A673 (cell line): ENCODE measurements at places on chromosomes 4 and X.

- H3K27me3 ChIP-seq: no peaks in the 10 kb centered on the region
- H3K4me1 ChIP-seq: no peaks in the 10 kb centered on the region
- no peak for DNase-seq
- H3K36me3 ChIP-seq: no peaks in the 10 kb centered on the region
- H3K4me3 ChIP-seq: no peak overlapping the region
- H3K27ac ChIP-seq: no peak overlapping the region
Measured at GRCh38 chr4:156132196-156132595, 178.5 kb upstream of the CTSO start.

GRCh38 chr4:23937173-23937572 lies 47.3 kb upstream of the PPARGC1A start:
- no peaks in the 10 kb centered on the region for H3K4me1 ChIP-seq
- no peak overlapping the region for H3K27ac ChIP-seq
- H3K36me3 ChIP-seq: no peaks in the 10 kb centered on the region

- H3K36me3 ChIP-seq: no peaks in the 10 kb centered on the region
- H3K27ac ChIP-seq: no peak overlapping the region
- H3K4me1 ChIP-seq: no peaks in the 10 kb centered on the region
- no peak overlapping the region for H3K4me3 ChIP-seq
- no peak for DNase-seq
- H3K27me3 ChIP-seq: no peaks in the 10 kb centered on the region
Measured at GRCh38 chrX:129651756-129652564, 2.8 kb downstream of the APLN start.

DNA sequence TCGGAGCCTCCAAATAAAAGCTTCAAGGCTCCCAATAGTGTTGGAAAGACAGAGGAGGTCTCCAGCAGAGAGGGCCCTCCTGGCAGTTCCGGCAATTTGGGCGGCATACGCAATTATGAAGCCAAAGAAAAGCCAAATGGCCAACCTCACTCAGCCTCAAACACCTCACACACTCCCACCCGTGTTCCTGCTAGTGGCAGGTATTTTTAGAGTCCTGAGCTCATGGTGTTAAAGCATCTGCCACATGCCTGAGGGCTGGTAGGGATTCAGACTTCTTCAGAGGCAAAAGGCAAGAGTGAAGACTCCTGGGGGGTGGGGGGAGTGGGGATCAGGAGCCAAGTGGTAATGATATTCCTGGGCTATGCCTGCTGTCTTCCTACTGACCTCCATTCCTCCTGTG lies 7.4 kb downstream of the RAB33A start:
- H3K36me3 ChIP-seq: no peaks in the 10 kb centered on the region
- H3K27me3 ChIP-seq: no peaks in the 10 kb centered on the region
- H3K4me1 ChIP-seq: peaks cover 3% of the 10 kb centered on the region
- H3K4me3 ChIP-seq: no peak overlapping the region
- H3K27ac ChIP-seq: peak overlapping the region; percentile 7
- DNase-seq: peak; percentile 38

DNA sequence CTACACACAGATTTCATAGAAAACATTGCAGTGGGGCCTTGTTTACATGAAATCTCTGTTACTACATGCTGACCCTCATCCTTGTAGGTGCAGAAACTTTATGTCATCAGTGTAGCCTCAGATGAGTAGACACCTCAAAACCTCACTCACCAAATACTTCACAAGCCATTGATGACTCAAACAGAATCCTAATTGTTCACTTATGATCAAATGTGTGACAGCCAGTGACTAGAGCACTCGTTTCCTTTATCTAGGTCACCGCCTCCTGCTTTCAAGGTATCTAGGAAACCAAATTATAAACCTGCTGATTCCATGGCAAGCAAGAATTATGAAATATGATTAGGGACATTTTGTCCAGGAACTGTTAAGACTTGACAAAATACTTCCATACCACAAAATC lies 255.8 kb upstream of the GPRIN3 start:
- no peaks in the 10 kb centered on the region for H3K36me3 ChIP-seq
- H3K27me3 ChIP-seq: no peaks in the 10 kb centered on the region
- DNase-seq: no peak
- H3K4me1 ChIP-seq: no peaks in the 10 kb centered on the region

DNA sequence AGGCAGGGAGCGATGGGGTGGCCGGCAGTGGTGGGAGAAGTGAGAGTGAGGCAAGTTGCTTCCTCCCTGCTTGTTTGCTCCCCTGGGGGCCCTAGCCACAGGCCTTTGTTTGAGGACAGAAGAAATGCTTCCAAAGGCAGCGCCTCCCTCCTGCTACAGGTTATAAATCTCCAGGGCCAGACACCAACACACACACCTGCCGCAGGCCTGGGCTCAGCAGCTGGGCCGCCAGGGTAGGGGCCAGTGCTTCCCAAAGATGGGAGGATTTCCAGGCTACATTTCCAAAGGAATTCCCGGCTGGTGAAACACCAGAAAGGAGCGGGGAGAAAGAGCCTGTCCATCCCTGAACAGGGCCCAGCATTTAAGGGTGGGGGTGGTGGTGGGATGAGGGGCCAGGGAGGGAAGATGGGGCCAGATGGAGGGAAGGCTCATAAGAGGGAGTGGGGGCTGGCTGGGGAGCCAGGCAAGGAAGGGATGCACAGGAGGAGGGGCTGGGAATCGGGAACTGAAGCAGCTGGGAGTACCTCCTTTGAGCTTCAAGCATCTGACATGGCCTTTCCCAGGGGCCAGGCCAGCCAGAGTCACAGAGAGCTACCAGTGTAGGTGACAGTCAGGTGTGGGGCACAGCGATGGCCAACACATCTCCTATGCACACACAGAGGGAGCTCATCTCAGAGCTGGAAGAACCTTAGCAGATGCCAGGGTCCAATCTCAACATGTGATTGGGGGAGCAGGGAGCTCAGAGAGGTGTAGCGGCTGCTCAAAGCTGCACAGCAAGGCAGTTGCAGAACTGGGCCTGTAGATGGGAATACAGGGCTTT lies 143.9 kb downstream of the PJA1 start:
- no peak overlapping the region for H3K27ac ChIP-seq
- H3K36me3 ChIP-seq: no peaks in the 10 kb centered on the region
- H3K4me3 ChIP-seq: no peak overlapping the region
- H3K27me3 ChIP-seq: no peaks in the 10 kb centered on the region
- no peak for DNase-seq

DNA sequence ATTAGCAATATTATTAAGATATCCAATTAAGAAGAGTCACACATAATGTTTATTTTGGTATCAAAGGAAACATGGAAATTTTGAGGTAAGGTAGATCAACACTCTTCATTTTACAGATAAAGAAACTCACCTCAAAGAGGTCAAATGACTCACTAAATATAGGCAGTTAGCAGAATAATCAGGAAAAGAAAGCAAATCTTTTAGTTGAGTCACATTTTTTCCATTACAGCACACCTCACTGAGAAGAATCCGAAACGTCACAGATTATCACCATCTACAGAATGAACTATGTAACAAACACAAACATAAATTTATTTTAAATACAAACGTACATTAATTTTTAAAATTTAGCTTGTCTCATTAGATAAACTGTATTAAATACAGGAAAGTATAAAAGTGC lies 70.1 kb downstream of the TMEM47 start:
- DNase-seq: no peak
- peaks cover 21% of the 10 kb centered on the region for H3K4me1 ChIP-seq
- H3K27me3 ChIP-seq: no peaks in the 10 kb centered on the region
- H3K27ac ChIP-seq: peak overlapping the region; percentile 85
- H3K4me3 ChIP-seq: no peak overlapping the region
- H3K36me3 ChIP-seq: no peaks in the 10 kb centered on the region

DNA sequence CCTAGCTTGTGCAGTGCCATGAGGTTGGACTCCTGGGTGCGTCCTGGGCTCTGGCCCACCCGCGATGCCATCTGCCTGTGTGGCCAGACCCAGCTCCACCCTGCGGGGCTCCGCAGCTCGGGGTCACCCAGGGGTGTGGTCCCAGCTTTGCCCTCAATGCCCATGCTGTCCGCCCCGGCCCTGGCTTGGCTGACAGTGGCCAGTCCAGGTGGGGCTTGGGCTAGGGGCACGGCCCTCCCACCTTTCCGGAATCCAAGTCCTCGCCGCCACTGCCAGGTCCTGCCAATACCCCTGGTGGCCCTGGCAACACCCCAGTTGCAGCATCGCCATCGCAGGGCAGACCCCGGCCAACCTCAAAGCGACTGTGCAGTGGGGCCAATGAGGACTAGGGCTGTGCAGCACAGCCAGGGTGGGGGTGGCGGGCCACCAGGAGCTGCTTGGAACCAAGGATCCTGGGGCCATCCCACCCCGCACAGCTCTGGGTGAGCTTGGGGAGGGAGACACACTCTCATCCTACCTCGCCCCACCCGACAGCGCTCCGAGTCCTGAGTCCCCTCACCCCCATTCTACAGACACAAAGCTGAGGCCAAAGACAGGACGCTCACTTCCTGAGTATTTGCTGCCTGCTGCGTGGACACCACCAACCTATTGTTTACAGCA lies 80.9 kb downstream of the ZNF718 start:
- H3K27me3 ChIP-seq: no peaks in the 10 kb centered on the region
- no peaks in the 10 kb centered on the region for H3K36me3 ChIP-seq
- no peaks in the 10 kb centered on the region for H3K4me1 ChIP-seq
- DNase-seq: no peak
- H3K4me3 ChIP-seq: no peak overlapping the region

- peaks cover 4% of the 10 kb centered on the region for H3K36me3 ChIP-seq
- no peaks in the 10 kb centered on the region for H3K4me1 ChIP-seq
- H3K4me3 ChIP-seq: no peak overlapping the region
- no peaks in the 10 kb centered on the region for H3K27me3 ChIP-seq
- no peak overlapping the region for H3K27ac ChIP-seq
- DNase-seq: peak; percentile 54
Measured at GRCh38 chrX:3639236-3639635, 74.2 kb downstream of the PRKX start.

GRCh38 chr4:62271107-62271506 lies 1071.0 kb downstream of the ADGRL3 start:
- H3K27ac ChIP-seq: no peak overlapping the region
- H3K27me3 ChIP-seq: no peaks in the 10 kb centered on the region
- H3K4me3 ChIP-seq: no peak overlapping the region
- H3K4me1 ChIP-seq: no peaks in the 10 kb centered on the region

DNA sequence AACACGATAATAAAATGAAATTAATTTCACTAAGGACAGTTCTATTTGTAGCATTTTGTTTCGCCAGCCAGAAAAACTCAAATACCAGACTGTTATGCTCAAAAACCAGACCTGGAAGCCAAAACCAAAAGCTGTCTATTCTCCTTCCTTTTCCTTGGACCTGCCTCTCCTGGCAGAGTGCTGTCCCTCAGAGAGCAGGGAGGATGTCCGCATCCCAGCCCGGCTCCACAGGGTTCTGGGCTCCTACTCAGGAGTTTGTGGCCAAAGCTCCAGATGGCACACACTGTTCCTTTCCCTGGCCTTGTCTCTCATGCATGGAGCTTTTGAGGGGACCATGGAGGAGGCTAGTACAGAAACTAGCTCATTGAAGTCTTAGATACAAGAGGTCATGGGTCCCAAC lies 41.9 kb upstream of the C1QTNF7 start:
- no peak overlapping the region for H3K27ac ChIP-seq
- no peak overlapping the region for H3K4me3 ChIP-seq
- no peaks in the 10 kb centered on the region for H3K36me3 ChIP-seq
- no peak for DNase-seq
- no peaks in the 10 kb centered on the region for H3K4me1 ChIP-seq
- no peaks in the 10 kb centered on the region for H3K27me3 ChIP-seq

GRCh38 chr4:128347930-128348660 lies 60.5 kb upstream of the PGRMC2 start:
- DNase-seq: no peak
- no peaks in the 10 kb centered on the region for H3K4me1 ChIP-seq
- no peaks in the 10 kb centered on the region for H3K36me3 ChIP-seq
- no peak overlapping the region for H3K27ac ChIP-seq

DNA sequence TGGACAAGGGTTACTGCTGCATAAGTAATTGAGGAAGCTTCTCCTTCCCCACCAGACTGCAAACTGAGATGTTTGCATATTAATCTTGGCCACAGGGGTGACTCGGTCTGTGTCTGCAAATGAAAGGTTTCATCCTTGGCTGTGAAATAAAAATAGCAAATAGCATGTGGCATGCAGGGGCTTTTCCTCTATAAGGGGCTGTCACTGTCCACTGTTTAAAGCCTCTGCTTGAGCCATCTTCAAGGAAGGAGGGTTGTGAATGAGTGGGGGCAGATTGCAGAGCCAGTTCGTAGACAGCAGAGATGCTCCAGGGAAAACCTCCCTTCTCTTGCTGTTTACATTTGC lies 33.3 kb downstream of the TMSB4X start:
- DNase-seq: no peak
- H3K27ac ChIP-seq: no peak overlapping the region
- no peaks in the 10 kb centered on the region for H3K36me3 ChIP-seq
- no peaks in the 10 kb centered on the region for H3K27me3 ChIP-seq
- H3K4me1 ChIP-seq: no peaks in the 10 kb centered on the region
- H3K4me3 ChIP-seq: no peak overlapping the region

GRCh38 chr4:35520059-35520458 lies 724.3 kb downstream of the ARAP2 start:
- no peak overlapping the region for H3K4me3 ChIP-seq
- no peaks in the 10 kb centered on the region for H3K36me3 ChIP-seq
- H3K27me3 ChIP-seq: no peaks in the 10 kb centered on the region
- H3K4me1 ChIP-seq: no peaks in the 10 kb centered on the region
- DNase-seq: no peak

DNA sequence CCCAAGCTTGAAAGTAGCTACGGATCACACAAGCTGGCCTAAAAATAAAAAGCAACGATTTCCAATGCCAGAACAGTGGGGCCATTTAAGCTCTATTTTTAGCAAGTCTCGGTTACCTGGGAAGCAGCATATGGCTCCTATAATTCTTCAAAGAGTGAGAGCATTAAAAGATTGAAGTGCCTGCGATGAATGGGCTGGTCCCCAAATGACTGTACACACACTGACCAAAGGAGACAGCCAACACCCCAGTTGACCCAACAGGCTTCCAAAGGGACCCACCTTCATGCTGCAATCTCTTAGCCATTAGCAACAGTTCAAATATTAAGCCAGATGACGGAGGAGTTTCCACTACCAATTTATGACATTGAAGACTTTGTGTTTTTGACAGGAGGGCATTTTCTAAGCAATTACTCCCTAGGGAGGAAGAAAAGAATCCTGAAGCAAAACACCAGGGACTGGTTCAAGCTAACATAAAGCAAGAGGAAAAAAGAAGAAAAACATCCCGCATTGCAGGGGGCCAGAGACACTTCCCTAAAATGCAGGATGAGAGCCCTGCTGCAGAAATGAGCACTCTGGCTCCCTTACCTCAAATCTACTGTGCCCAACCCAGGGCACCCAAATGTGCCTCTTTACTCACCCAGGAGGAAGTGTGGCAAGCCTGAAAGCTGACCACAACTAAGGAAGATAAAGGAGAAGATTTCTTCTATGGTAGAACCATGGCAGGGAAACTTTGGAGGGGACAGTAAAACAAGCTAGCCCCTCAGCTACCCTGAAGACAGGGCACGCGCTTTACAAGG lies 21.6 kb downstream of the SH3KBP1 start:
- H3K27me3 ChIP-seq: peaks cover 7% of the 10 kb centered on the region
- no peaks in the 10 kb centered on the region for H3K36me3 ChIP-seq
- peaks cover 12% of the 10 kb centered on the region for H3K4me1 ChIP-seq
- no peak overlapping the region for H3K4me3 ChIP-seq
- DNase-seq: no peak
- no peak overlapping the region for H3K27ac ChIP-seq
